ENCODE measurements at places on chromosomes 1 and 21.

GRCh38 chr1:43034195-43034658 is 75.6 kb upstream of the SLC2A1 start:
- H3K4me3 ChIP-seq: no peak overlapping the region
- H3K4me1 ChIP-seq: peaks cover 24% of the 10 kb centered on the region
- peaks cover 5% of the 10 kb centered on the region for H3K27me3 ChIP-seq
- H3K27ac ChIP-seq: peak overlapping the region; percentile 60
- no peaks in the 10 kb centered on the region for H3K36me3 ChIP-seq
- DNase-seq: no peak

GRCh38 chr1:108742253-108742652 is 4.2 kb upstream of the STXBP3 start:
- no peaks in the 10 kb centered on the region for H3K27me3 ChIP-seq
- DNase-seq: no peak
- no peak overlapping the region for H3K27ac ChIP-seq

- no peak overlapping the region for H3K4me3 ChIP-seq
- no peaks in the 10 kb centered on the region for H3K36me3 ChIP-seq
- no peak for DNase-seq
- no peaks in the 10 kb centered on the region for H3K4me1 ChIP-seq
- H3K27me3 ChIP-seq: no peaks in the 10 kb centered on the region
These were observed 26.7 kb upstream of the DUSP10 start for GRCh38 chr1:221768444-221769066.

GRCh38 chr21:43825936-43826622 is 36.7 kb downstream of the RRP1 start:
- no peak overlapping the region for H3K4me3 ChIP-seq
- H3K27me3 ChIP-seq: peaks cover 33% of the 10 kb centered on the region
- no peaks in the 10 kb centered on the region for H3K36me3 ChIP-seq
- H3K4me1 ChIP-seq: no peaks in the 10 kb centered on the region

DNA sequence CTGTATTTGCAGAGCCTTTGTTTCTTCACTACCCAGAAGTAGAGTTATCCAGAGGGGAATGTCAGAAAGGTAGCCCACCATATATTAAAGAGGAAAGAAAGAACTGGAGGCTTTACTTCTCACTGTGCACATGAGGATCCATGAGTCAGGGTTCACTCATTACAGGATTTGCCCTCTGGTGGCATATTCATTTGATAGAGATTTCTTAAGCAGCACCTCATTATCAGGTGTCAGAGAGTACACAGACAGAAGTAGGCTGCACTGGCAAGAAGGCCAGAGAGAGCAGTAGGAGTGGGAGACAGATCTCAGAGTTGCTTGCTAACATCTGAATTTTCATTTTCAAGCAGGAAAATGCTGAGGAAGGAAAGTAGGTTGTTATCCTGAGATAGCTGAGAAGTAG is 123.8 kb downstream of the PIK3R3 start:
- H3K4me1 ChIP-seq: no peaks in the 10 kb centered on the region
- no peaks in the 10 kb centered on the region for H3K27me3 ChIP-seq
- peaks cover 17% of the 10 kb centered on the region for H3K36me3 ChIP-seq
- no peak for DNase-seq

DNA sequence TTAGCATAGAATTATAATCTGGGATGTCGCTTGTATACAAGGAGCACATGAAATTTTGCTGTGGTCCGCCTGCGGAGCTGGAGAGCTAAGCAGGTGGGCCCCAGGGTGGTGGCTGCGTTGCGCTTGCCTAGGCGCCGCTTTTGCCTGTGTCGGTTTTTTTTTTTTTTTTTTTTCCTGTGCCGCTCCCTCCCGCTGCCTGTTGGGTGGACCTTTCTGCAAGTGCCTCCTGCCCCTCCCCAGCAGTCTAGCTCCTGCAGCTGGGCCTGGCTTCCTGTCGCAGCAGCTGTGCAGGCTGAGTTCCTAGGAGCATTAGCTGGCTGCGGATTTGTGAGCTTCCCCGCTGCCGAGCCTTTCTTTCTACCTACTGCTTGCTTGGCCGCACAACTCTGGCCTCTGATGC is 20.6 kb downstream of the PYHIN1 start:
- H3K36me3 ChIP-seq: peaks cover 52% of the 10 kb centered on the region
- H3K27me3 ChIP-seq: no peaks in the 10 kb centered on the region
- no peak for DNase-seq
- H3K4me3 ChIP-seq: peak overlapping the region; percentile 23
- H3K4me1 ChIP-seq: peaks cover 9% of the 10 kb centered on the region

GRCh38 chr1:32773764-32774463 is 43.2 kb downstream of the YARS1 start:
- no peak for DNase-seq
- H3K4me3 ChIP-seq: no peak overlapping the region
- no peak overlapping the region for H3K27ac ChIP-seq

DNA sequence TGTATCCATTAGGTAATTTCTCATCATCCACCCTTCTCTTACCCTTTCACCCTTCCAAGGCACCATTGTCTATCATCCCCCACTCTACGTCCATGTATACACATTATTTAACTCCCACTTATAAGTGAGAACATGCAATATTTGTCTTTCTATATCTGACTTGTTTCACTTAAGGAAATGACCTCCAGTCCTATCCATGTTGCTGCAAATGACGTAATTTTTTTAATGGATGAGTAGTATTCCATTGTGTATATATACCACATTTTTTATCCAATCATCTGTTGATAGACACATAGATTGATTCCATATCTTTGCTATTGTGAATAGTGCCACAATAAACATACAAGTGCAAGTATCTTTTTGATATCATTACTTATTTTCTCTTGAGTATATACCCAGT is 322.9 kb upstream of the CXADR start:
- H3K4me3 ChIP-seq: no peak overlapping the region
- H3K27ac ChIP-seq: no peak overlapping the region
- no peak for DNase-seq

DNA sequence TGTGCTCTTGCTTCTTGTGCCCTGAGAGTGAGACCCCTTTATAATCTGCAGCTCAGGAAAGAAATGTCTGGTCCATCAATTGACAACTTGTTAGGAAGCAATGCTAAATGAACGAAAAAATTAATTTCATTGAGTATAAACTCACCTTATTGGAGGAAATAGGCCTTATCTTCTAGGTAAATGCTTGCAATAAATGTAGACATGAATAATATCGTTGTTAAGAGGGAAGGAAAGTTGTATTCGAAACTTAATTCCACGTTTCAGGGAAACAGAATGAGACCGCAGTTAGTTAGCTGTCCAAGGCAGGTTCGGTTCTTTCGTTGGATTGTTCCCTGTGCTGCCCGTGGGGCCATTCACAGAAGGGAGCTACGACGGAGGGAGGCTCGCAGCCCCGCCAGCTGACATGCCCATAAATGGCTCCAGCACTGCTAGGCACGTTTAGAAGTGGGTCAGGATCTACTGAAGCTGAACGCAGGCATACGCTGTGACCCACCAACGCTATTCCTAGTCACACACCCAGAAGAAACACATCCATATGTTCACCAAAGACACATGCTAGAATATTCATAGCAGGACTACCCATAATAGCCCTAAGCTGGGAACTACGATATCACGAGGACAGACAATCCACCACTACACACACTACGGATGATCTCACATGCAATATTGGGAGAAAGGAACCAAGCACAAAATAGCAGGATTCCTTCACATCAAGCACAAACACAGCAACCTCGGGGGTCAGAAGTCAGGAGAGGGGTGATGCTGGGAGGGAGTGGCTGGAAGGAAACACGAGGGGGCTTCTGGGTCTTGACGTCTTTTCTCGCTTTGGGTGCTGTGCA is 56.2 kb upstream of the LBR start:
- no peak overlapping the region for H3K4me3 ChIP-seq
- H3K27me3 ChIP-seq: no peaks in the 10 kb centered on the region
- no peak overlapping the region for H3K27ac ChIP-seq
- no peaks in the 10 kb centered on the region for H3K4me1 ChIP-seq

DNA sequence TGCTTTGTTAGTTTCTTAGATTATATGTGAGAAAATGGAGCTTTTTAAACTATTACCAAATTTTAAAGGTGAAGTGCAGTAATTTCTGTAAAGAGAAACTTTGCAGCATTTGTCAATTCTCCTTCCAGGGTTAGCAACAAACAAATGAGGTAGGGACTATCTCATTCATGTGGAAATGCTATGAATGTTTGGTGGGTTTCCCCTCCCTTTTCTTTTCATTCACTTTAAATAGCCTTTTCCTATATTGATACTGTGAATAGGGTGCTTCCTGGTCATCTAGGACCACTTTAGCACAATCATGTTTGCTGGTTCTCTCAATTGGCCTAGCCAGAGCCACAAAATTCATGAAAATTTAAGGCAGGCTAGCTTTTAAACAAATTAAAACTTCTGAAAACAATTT is 20.6 kb downstream of the ZBTB37 start:
- no peak overlapping the region for H3K27ac ChIP-seq
- H3K36me3 ChIP-seq: peaks cover 9% of the 10 kb centered on the region
- H3K27me3 ChIP-seq: no peaks in the 10 kb centered on the region

DNA sequence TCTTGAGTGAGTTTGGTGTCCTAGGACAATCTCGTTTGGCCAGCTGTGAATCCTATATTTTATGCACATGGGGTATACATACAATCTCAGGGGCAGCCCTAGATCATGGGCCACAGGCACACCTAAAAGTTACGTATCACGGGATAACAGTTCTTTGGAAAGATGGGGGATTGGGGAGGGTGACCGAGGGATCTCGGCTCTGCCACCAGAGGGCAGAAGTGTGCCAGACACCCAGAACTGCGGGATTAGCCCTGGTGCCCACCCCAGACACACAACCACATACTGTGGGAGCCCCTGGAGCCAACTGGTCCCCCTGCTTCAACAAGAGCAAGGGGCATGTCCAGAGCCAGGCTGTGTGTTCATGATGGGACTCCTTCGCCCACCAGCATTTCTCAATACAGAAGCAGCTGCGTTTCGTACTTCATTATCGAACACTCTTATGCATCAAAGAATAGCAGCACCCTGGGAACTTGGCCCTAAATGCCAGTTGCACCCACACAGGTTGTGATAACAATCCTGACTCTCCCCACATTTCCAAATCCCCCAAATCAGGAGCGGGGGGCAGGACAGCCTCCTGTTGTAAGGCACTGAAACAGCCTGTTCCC is 37.4 kb downstream of the TMCO4 start:
- H3K4me3 ChIP-seq: no peak overlapping the region
- H3K4me1 ChIP-seq: no peaks in the 10 kb centered on the region
- H3K36me3 ChIP-seq: no peaks in the 10 kb centered on the region
- no peaks in the 10 kb centered on the region for H3K27me3 ChIP-seq
- peak; percentile 19 for DNase-seq

DNA sequence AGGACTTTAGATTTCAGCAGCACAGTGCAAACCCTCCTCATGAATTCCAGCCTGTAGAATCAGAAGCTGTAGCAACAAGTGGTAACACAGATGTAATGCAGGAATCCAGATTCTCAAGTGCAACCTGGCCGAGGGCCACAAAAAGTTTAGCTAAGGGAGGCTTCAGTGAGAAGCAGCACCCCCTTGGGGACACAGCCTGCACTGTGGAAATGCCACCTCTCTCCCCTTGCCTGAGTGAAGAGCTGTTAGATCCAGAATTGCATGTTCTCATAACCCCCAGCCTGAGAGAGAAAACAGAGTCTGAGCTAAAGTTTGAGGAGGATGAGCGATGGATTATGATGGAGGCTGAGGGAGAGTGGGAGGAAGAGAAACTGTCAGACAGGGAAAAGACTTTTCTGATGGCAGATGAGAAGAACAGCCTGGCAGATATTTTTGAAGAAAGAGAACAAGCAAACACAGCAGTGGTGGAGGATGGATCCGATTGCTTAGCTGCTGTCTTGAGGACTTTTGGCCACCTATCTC is 80.5 kb upstream of the BMP8A start:
- no peaks in the 10 kb centered on the region for H3K27me3 ChIP-seq
- peaks cover 6% of the 10 kb centered on the region for H3K36me3 ChIP-seq
- DNase-seq: peak; percentile 64
- H3K27ac ChIP-seq: no peak overlapping the region

GRCh38 chr21:42080788-42081083 is 9.6 kb downstream of the UMODL1 start:
- H3K27me3 ChIP-seq: no peaks in the 10 kb centered on the region
- DNase-seq: no peak
- no peaks in the 10 kb centered on the region for H3K36me3 ChIP-seq
- H3K4me3 ChIP-seq: no peak overlapping the region

DNA sequence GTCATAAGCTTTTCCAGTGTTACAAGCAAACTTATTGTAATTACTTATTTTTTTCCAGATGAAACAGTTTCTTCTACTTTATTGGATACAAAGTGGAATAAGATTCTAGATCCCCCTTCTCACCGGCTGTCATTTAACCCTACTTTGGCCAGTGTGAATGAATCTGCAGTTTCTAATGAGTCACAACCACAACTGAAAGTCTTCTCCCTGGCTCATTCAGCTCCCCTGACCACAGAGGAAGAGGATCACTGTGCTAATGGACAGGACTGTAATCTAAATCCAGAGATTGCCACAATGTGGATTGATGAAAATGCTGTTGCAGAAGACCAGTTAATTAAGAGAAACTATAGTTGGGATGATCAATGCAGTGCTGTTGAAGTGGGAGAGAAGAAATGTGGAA is 95.5 kb downstream of the ZFYVE9 start:
- H3K27ac ChIP-seq: no peak overlapping the region
- H3K4me3 ChIP-seq: no peak overlapping the region
- no peaks in the 10 kb centered on the region for H3K36me3 ChIP-seq
- no peak for DNase-seq
- no peaks in the 10 kb centered on the region for H3K27me3 ChIP-seq

DNA sequence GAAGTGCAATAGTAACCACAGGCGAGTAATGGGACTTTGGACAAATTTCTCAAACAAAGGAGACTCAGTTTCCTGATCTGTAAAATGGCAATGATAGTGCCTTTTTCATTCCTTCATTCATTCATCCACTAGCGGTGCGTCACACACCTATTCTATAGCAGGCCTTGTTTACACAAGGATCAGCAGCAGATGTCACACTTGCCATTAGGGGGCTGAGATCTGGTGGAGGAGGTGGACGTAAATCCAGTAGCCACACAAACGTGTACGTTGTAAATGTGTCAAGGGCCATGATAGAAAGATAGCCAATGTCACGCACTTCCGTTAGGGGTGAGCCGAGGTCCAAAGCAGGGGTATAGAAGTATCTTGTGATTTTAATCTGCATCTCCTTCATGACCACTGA is 34.2 kb downstream of the SERINC2 start:
- no peaks in the 10 kb centered on the region for H3K36me3 ChIP-seq
- H3K4me3 ChIP-seq: no peak overlapping the region

DNA sequence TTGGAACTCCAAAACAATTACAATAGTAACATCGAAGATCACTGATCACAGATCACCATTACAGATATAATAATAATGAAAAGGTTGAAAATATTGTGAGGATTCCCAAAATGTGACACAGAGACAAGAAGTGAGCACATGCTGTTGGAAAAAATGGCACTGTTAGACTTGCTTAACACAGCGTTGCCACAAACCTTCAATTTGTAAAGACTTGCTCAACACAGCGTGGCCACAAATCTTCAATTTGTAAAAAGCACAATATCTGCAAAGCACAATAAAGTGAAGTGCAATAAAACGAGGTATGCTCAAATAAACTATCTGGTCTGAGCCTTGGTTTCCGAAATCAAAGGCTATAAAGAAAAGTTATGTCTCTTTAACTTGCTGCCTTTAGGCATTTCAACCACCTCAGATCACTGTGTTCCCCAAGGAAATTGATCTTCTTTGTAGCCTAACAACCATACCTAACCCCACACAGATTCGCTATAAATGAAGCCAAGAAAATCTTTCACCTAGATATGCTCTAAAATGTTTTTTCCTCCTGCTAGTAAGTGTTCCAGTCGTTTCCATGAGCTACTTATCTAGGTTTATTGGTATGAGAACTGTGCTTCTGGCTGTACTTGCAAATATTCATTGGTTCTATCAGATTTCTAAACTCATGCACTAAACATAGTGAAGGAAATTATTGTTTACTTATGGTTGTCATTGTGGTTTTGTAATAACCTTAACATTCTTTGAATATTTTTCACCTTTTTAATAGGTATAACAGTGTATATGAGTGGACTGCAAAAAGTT is 13.1 kb upstream of the LPGAT1 start:
- peaks cover 3% of the 10 kb centered on the region for H3K4me1 ChIP-seq
- no peaks in the 10 kb centered on the region for H3K36me3 ChIP-seq
- no peak overlapping the region for H3K4me3 ChIP-seq

Data from T-cell (primary cell).